Stimulated activated CD4-positive, alpha-beta T cell treated with anti-CD3 and anti-CD28 coated beads, Interleukin-4, amount 100 ng/mL, for 24 hours (primary cell): ENCODE measurements at places on chromosomes 1 and 21.

GRCh38 chr1:24984800-24985522 is 54.9 kb upstream of the RUNX3 start:
- no peak for DNase-seq

DNA sequence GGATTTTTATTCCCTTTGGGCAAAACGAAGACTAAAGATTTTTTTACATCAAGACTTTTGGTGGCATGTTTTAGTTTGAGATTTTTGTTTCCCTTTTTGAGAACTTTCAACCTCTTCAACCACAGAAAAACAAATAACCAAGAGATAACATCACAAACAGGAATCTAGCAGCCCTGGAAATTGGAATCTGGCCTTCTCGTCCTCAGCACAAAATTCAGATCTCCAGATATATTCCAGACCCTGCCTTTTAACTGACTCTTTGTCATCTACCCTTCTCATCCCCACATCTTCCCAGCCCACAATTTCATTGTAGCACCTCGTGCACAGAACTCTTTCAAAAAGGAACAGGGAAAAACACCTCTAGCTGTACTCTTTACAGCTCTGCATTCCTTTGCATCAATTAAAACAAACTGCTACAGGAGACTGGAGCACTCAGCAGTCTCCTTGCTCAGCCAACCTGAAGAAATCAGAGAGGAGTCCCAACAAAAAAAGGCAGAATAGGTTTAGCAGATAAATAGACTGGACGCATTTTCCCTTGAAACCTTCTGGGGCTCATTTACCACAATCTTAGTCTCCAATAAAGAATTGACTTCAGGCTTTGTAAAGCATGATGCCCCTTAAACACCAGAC is 251.0 kb downstream of the TTLL7 start:
- DNase-seq: no peak

DNA sequence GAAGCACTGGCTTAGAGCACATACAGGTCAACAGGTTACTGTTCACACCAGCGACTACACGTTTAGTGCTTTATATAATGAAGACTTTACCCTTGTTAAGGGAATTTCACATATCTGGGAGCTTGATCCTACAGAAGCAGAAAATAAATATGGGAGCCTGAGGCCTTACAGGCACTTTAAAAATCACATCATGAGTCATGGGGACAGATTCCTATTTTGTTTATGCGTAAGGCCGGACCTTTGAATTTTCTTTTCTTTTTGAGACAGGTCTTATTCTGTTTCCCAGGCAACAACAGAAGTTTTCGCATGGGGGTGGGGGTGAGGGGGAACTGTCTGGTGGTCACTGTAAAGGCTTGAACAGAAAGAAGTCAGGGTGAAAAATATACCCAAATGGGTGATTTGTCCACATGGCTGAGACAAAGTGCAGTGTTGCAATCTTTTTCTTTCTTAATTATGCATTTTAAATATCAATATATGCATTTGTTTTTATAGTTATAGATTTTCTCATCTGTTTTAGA is 276.7 kb downstream of the KCNH1 start:
- DNase-seq: no peak

DNA sequence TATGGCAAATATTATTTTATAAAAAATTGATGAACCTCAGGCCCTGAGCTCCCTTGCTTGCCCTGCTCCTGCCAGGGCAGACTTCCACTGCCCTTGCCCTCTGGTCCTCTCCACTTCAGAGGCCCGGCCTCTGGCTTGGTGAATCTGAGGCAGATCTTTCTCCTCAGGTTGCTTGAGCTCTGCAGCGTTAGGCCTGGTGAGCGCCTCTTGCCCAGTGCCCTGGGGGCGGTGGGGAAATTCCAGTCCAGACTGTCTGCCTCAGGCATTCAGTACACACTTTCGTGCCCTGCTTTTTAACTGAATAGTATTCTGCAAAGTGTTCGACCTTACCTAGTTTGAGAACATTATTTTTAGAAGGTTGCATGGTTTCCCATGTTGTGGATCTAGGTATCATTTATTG is 98.2 kb downstream of the PCBP3 start:
- no peak for DNase-seq

DNA sequence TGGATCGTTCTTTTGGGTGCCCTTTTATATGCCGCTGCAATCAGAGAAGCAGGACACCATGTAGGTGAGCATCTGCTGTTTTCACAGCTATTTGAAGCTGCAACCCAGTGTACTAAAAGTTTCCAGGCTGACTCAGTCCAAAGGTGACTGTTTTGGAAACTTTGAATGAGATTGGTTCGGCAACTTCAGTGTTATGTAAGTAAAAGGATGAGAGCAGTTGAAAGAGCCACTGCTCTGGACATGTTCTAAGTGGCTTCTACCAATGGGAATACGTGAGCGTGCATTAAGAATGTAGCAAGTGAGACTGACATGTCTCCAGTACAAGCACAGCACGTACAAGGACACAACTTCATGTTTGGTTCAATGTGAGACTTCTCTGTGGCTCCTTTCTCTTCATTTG is 55.6 kb downstream of the DDR2 start:
- no peak for DNase-seq
